H1 (cell line): ENCODE measurements at places on chromosomes 1 and 21. TPM values are rescaled to one million over a fixed set of nuclear protein-coding genes. Genes with fewer than 3 reads are reported as not detected.

DNA sequence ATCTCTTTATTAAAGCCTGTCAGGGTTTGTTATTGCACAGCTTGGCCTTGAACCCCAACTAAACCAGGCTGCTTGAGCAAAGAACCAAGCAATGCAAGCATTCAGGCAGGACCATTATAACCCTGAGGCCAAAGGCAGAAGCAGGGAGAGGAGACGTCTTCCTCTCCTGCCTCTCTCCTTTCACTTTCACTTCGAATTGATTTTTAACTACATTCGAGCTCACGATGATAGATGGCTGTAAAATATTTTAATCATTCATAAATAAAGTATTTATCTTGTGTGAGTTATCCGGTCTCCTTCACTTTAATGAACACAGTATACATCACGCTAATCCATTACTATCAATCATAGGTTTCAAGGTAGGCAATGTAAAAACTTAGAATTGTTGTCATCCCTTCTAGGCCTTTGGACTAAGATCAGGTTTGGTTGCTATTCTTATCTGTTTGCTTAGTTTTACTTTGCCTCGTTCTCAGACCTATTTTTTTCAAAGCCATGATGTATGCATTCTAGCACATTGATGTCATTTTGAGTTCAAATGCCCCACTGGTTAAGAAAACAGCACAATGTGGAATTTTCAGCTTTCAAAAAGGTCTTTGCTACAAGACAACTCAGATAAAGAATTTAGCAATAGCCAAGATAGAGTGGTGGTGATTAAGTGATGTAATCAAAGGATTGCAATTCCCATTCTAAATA, 480.2 kb upstream of the RUNX1 start:
- no peak for DNase-seq

MASP2 gene
- 0.90 and 1.2 TPM in 2 replicates for total RNA-seq

DNA sequence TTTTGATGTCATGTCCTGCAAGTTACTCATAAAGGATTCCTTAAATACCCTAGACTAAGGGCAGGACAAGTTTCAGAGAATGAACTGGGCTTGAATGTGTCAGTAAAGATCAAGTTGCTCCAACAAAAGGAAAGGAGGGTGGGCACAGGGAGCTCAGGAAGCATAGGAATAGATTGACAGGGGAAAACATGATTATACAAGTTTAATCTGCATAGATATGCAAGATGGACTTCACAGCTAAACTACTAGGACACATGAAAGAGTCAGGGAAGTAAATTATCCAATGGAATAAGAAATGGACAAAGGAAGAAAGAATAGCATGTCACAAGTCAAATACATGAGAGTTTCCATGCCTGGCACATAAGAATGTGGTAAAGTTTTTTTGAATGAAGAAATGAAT, 203.9 kb upstream of the SAMSN1 start:
- no peak for DNase-seq

DNA sequence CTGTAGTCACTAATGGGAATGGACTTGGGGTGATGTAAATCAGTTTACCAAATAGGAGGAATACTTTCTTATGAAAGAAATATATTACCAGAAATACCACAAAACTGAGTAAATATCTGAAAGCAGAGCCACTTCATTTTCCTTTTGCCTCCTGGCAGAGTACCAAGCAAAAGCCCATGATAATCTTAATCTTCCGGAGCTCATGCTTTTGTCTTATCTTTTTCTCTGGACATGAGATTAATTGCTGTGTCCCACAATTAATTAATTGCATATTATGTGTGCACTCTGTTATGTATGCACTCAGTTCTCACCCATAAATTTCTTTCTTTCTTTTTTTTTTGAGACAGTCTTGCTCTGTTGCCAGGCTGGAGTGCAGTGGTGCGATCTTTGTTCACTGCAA, 94.1 kb upstream of the PDE4B start:
- DNase-seq: no peak

DNA sequence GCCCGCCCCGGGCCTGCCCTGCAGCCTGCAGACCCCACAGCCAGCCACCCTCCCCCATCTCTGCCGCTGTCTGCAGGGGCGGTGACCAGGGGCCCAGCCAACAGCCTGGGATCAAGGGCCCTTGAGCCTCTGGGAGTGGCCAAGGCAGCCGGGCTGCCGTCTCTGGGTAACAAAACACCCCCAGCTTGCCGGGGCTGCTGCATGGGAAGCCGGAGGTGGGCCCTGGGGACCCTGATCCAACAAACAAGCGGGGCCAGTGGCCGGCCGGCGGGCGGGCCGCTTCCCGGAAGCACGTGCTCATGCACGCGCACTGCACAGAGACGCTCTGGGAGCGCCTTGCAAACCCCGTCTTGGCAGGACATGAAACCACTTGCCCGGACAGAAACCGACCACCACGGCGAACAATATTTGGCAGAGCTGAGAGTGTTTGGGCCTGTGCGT, 13.2 kb downstream of the MEGF6 start:
- no peak for DNase-seq

- DNase-seq: no peak
Measured at GRCh38 chr1:20936216-20936615, 149.1 kb upstream of the HP1BP3 start.

SELE gene
- not detected in 2 replicates for total RNA-seq

- DNase-seq: no peak
Measured at GRCh38 chr1:31483012-31483946, 70.3 kb downstream of the SERINC2 start.

DNA sequence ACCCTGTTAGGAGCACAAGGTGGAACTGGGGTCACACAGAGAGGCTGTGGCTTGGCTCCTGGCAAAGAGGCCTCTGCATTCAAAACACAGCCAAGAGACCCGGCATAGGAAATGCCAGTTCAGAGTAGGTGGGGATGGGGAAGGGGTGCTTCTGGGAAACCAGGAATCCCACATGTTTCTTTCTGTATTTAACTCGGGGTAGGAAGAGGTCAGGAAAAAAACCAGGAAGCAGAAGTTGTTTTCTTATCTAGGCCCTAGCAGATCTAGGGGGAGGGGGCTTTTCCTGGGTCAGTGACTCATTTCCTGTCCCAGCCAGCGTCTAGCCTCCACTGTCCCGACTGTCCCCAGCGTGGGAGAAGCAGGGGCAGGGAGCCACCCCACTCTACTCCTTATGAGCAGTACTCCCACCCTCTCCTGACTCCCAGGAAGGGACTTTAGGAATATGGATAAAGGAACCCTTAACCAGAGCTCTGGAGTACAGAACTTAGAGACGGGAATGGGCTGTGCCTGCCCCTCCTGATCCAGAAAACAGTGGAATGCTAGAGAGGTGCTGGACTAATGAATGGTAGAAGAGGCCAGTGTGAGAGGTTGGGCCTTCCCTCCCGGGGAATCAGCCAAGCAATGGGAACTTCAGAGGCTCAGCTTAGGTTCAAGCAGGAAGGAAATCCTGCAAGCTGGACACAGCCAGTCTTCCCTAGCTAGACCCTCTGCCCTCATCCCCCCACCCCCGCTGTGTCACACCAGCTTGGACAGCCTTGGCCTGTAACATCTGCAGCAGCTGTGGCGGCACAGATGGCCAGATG, 5.7 kb downstream of the FHL3 start:
- DNase-seq: peak; percentile 55

DNA sequence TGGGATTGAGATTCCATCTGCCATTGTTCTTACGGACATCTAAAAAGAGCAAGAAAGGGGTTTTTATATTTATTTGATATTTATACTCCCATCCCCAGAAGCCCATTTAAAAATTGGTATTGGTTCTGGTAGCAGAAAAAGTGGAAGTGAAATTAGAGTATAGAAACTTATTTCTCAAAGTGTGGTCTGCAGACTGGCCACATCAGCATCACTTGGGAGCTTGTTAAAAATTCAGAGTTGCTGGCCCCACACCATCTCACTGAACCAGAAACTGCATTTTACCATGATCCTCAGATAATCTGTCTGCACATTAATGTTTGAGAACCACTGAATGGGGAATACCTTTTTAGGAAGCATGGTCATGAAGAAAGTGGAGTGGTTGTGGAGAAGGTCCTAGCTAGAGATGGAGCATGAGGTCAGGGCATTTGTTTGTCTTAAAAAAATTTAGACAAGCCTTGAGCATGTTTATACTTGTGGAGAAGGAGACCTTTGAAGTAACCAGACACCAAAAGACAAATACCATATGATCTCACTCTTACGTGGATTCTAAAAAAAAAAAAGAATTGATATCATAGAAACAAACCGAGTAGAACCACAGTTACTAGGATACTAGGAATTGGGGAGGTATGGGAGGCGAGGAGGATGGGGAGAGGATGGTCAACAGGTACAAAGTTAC, 116.3 kb downstream of the ST6GALNAC3 start:
- DNase-seq: no peak

MNDA gene
- total RNA-seq: not detected in 2 replicates

DNA sequence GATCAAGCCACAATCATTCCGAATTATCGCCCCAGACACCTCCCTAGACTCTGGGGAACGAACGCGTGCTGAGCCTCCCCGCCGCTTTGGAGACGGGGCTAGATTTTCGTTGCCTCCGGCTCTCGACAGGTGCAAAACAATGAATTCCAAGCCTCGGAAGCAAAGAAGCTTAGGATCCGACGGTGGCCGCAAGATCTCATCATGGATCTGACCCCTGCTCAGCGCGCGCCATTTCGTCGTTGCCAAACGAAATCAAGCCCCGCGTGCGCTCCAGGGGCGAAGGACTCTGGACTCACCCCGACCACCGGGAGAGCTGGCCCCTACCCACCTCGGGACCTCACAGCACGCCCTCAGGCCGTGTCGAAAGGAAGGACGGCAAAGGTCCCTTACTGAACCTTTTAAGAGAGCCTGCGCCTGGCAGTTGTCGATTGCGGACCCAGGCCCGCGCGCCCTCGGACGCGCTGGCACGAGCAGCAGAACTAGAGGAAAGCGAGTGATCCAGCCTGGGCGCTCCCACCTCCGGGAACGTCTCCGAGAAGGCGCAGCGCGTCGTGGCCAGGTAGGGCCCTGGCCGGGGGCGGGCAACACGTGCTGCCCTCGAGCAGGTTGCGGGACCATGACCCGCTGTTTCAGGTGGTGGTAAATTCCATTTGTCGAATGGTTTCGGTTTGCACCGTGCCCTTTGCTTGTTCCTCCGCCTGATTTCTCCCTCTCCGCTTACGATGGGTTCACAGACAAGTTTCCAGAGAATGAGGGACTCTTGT, 1.6 kb upstream of the RUNX3 start:
- DNase-seq: no peak

DNA sequence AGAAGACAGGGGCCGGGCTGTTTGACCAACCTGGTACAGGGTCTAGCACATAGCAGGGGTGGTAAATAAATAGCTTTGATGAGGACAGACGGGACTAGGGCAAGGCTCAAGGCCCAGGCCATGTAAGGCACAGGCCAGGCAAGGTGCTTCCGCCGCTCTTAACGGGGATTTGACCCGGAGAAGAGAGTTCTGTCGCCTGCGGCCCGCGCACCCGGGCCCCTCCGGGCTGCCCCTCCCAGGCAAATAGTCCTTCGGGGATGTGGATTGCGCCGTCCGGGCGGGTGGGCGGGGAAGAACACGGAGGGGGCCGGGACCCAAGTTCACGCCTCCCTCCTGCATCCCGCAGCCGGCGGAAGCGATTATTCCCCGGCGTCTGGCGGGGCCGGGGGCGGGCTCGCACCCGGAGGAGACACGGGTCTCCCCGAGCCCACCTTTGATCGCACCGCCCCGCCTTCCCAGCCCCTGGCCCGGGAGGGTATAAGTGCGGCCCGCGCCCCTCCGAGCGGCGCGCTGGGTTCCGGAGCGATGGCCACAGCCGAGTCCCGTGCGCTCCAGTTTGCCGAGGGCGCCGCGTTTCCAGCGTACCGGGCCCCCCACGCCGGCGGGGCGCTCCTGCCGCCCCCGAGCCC, at the start of gene MIXL1:
Gene MIXL1, plus strand, starts transcription at position 508 of the 629 bp plus-strand sequence. Its CDS starts 18 bp downstream, at position 526.
- peak; percentile 76 for DNase-seq

MCOLN3 gene
- 2.9 and 3.8 TPM in 2 replicates for total RNA-seq

DNA sequence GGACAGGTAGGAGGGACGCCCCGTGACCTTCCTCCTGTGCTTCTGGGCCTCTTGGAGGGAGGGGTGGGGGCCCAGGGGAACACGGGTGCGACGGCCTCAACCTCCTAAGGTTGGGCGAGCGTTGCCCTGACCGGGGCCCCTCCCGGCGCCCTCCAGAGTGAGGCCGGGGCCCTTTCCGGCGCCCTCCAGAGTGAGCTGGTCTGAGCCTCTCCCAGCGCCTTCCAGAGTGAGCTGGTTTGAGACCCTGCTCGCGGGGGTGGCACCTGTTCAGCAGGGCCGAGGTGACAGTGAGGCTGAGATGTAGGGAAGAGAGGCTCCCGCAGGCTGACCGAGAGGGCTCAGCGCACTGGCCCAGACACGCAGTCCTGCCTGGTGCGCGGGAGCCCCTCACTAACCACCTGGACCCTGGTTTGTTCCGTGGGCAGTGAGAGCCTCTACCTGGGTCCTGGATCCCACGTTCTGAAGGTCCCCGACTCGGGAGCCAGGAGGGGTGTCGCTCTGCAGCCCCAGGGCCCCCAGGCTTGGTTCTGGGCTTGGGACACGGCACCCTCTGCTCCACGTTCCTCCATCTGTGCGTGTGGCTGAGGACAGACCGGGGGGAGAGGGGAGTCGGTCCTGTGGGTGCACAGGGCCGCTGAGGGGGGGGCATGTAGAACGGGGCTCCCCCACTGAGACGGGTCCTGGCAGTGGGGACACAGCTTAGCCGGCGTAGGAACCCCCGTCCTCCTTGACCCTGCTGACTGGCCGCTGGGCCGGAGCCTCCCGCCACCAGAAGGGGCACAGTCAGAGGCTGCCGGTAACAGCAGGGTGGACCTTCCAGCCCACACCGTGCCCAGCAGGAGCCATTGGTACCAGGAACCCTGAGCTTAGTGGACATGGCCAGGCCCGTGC, 1.4 kb downstream of the COL6A1 start:
- no peak for DNase-seq

DNA sequence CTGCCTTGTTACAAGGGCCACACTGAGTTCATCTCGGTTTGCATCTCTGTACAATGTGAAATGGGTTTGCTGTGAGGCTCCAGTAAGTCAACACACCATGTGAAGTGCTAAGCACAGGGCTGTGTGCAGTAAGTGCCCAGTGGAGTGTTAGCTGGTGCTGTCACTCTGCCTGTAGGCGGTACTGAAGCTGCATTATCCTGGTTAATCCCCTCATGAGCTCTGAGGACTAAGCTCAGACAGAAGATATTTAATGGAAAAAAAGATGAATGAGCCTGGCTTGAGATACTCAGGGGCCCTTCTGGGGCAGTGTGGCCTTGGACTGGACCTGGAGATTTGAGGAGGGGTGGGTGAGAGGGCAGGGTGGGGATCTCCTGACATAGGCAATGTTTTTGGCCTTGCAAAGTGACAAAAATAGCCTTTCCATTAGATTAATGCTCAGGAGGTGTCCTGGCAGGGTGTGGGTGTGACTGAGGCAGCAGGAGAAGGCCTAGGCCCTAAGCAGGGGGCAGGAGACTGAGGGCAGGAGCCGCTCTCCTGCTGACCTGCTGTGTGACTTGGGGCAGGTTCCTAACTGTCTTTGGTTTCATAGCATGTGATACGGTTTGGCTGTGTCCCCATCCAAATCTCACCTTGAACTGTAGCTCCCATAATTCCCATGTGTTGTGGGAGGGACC, 570.5 kb downstream of the PTPRU start:
- peak; percentile 27 for DNase-seq

SAMSN1 gene
- total RNA-seq: 2.4 and 3.0 TPM in 2 replicates

SLC6A17 gene
- total RNA-seq: 0.28 and 0.29 TPM in 2 replicates

- peak; percentile 77 for DNase-seq
Measured at GRCh38 chr1:46488343-46489168, 1.1 kb upstream of the DMBX1 start.

OR2L5 gene
- total RNA-seq: not detected in 2 replicates
